ENCODE measurements at places on chromosomes 12 and 14. TPM values are rescaled to one million over a fixed set of nuclear protein-coding genes. Genes with fewer than 3 reads are reported as not detected.

- DNase-seq = no peak
Measured at GRCh38 chr12:32519047-32519446, 119.7 kb downstream of the FGD4 start.

GRCh38 chr14:67413806-67414769 lies 2.1 kb upstream of the PLEK2 start:
- no peak for DNase-seq

DNA sequence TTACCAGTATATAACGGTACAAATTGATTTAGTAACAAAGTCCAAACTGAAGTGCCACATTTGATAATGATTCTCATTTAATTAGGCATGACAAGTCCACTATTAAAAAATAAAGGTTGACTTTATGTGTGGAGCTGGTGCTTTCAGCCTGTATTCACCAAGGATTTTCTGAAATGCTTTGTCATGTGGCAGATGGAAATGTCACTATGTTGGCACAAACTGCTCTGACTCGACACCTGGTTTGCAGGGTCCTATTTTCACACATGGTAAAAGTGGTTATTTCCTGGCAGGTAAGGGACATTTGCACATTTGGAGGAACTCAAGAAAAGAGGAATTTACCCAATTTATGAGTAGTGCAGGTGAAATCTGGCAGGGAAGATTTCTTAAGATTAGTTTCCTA lies 572.6 kb upstream of the MDGA2 start:
- no peak for DNase-seq

- DNase-seq = no peak
Measured at GRCh38 chr14:92866901-92867865, 55.8 kb upstream of the CHGA start.

The GLS2 gene
- total RNA-seq = 2.9 TPM

The TAS2R9 gene
- total RNA-seq = not detected

Measured in epithelial cell of proximal tubule (primary cell).